ENCODE measurements at places on chromosomes 2 and 18.

- peak; percentile 11 for DNase-seq
Measured at GRCh38 chr18:62723666-62724281, 8.4 kb downstream of the PHLPP1 start.

DNA sequence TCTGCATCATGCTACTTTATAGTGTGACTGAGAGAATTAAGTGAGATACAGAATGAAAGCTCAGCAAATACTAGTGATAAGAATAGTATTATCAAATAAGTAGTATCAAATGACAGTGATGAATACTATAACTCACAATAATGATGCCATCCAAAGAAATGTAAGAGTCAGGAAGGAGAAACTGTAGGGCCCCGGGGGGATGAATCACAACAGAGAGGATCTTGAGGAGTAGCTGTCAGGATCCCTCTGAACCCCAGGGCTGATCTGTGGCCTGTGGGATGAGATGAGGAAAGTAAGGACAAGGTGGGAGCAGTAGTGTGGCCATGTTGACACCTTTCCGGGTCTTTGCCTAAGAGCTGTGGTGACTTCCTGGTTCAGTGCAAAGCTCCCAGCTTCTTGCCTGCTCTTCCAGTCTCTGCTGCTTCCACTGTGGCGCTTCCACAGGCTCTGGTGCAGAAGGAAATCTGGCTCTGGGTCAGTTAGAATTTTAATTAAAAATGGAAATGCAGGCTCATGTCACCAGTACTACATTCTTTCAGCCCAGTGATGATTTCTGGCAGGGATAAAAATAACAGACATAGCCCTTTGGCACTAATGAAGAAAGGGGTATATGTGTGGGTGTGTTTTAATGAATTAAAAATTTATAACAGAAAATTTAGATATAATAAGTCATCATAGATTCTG is 166.9 kb downstream of the MYO3B start:
- DNase-seq, result no peak

DNA sequence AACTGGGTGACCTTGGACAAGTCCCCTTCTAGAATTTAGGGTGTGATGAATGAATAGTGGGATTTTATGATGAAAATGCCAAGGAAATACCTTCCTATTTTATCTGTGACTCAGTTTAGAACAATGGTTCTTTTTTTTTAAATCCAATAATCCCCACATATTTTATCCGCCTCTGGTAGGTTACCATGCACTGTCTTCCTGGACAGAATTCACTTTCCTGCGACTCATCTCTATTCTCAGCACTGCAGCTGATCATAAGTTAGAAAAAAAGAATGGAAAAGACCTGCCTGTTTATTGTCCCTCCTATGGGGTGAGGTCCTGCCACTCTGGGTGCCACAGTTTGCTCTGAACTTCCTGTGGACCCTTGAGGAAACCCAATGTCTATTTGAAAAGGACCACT is 73.1 kb downstream of the IRS1 start:
- DNase-seq, result no peak

GRCh38 chr2:14902953-14903352 is 270.4 kb downstream of the LRATD1 start:
- DNase-seq, result peak; percentile 19

DNA sequence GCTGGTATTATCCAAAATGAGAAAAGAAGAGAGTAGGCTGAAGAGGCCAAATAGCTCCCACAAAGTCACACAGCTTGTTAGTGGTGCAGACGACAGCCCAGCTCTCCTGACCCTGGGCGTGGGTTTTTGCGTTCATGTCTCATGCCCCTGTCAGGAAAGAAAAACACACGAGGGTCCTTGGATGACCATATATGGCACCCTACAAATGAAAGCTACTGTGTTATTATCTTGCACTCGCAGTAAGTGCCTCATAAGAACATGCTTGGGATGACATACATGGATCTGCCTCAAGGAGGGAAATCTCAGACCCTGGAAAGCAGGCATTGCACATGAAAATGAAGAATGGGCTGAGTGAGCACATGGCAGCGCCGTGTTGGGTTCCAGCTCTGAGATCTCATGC is 89.7 kb downstream of the SEMA4F start:
- DNase-seq, result no peak

DNA sequence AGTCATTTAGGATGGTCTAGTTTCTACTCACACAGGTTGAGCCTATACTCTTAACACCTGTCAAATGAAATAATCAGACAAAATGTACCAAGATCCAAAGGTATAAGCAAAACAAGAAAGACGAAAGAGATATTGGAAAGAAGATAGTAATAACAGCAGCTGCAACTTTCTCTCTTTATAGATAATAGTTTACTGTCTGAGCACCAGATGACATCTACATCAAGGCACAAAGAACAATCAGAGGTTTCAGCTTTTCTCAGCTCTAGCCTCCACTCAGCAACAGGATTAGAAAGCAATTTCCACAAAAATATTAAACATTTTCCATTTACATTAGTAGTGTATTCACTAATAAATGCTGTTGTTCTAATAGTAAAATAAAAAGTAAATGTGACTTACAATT is 66.3 kb downstream of the RTTN start:
- DNase-seq, result no peak

GRCh38 chr2:46716927-46717326 is 198.7 kb downstream of the MCFD2 start:
- DNase-seq, result no peak

Measured in OCI-M1 (cell line).